Activated CD4-positive, alpha-beta T cell treated with anti-CD3 and anti-CD28 coated beads, Interleukin-2, amount 50 U/mL, for 4 hours (primary cell): ENCODE measurements at places on chromosomes 16 and 17.

DNA sequence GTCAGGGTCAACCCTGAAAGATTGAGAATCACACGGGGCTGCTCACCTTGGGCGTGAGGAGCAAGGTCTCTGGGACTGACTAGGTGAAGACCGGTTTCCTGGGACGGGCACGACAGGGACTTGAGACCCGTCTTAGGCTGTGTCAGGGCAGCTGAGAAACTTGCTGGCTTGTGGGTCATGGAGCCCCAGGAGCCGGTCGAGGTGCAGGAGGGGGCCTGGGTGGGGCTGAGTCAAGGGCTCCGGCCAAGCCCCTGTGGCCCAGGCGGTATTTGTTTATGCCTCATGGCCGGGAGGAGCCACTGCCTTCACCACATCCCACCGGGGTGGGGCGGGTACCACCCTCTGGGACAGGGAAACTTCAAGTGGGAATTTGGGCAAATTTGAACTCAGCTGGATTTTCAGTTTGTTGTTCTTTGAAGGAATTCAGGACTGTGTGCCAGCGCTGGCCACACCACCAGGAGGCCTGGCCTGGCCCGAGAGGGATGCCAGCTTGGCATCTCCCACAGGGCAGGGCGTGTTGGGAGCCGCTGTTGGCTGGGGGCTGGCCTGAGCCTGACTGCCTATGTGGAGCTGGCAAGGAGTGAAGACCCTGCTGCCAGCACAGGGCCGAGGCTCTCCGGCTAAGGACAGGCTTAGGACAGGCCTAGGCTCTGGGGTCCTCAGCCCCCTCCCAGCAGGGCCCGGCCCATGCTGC is 116.1 kb downstream of the METRNL start:
- no peak for DNase-seq

GRCh38 chr16:624526-625070 is 6.2 kb upstream of the WFIKKN1 start:
- DNase-seq: no peak

GRCh38 chr16:78460428-78460827 is 361.0 kb downstream of the WWOX start:
- no peak for DNase-seq

DNA sequence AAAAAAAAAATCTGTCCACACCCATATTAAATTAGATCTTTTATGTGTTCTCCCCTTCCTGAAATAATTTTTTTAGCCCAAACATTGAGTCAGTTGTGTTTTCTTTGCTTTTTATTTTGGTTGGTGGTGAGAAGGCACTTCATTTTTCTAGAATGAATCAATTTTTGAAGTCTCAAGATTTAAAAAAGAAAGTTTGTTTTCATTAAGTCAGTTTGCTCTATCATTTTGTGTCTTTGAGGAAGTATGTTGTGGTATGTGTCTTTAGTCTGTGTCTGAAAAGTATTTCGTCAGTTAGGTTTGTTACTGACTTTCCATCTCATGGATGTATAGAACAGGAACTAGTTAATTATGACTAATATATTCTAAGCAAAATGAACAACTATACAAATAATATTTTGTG is 3.8 kb downstream of the IGF2BP1 start:
- no peak for DNase-seq

- no peak for DNase-seq
Measured at GRCh38 chr17:61784510-61784909, 78.8 kb downstream of the BRIP1 start.

DNA sequence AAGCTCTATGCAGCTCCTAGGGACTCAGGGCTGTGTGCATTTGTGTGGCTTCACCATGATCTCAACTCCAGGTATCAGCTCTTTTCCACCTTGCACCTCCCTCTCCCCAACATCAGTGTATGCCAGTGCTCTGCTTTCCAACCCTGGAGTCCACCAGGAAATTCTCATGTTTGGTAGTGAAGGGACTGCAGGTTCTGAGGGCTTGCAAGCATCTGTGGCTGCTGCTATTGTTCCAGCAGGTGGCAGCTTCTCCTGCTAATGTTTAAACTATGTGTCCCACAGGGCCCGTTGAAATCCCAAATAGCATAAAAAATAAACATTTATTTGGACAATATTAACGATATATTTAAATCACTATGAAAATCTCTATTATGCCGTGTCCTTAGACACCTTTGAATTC is 82.0 kb downstream of the RGS9 start:
- DNase-seq: no peak

- DNase-seq: no peak
Measured at GRCh38 chr16:25817876-25818275, 126.1 kb downstream of the HS3ST4 start.
